ENCODE measurements at places on chromosomes 7 and 10. TPM values are rescaled to one million over a fixed set of nuclear protein-coding genes. Genes with fewer than 3 reads are reported as not detected.
A peak's percentile ranks its signal among the peaks of the same experiment; 100 is the strongest.

DNA sequence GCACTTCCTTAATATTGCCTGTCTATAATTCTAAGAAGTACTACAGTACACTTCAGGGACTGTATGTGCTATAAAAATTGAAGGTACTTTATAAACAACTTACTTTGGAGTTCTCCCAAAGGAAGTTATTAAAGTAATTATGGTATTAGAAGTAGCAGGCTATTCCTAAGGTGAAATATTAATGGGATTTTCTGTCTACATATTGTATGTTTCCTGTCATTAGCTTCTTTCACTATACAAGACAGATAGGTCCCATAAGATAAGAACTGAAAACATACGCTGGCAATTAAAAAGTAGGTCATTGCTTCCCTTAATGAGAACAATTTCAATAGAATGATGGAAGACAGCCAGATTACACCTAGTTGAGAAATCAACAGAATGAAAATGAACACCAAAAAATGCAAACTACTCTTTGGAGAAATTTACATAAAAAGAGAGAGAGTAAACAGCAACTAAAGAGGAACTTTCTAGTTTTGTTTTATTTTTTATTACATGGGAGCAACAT, 147.0 kb downstream of the HBP1 start:
- ATAC-seq = no peak

- ATAC-seq = no peak
Measured at GRCh38 chr7:36943591-36944435, 219.5 kb upstream of the AOAH start.

DNA sequence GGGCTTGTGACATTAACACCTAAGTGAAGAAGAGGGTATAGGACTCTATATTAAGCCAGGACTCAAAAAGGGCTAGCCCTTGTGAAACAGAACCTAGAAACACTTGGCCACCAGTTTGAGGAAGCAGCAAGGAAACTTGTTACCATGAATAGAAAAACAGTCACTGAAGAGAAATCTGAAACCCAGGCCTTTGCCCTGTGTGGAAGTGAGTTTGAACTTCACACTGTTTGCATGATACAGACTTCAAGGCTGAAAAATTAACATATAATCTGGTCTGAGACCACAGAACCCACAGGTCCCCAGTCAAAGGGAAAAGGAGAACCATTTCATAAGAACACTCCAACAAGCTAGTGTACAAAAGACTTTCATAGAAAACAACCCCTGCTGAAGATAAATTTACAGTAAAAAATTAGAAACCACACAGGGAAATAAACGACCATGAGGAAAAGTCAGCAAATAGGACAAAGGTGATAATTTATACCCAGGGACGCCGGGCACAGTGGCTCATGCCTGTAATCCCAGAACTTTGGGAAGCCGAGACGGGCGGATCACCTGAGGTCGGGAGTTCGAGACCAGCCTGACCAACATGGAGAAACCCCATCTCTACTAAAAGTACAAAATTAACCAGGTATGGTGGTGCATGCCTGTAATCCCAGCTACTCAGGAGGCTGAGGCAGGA, 76.1 kb downstream of the SKIDA1 start:
- ATAC-seq = no peak

DNA sequence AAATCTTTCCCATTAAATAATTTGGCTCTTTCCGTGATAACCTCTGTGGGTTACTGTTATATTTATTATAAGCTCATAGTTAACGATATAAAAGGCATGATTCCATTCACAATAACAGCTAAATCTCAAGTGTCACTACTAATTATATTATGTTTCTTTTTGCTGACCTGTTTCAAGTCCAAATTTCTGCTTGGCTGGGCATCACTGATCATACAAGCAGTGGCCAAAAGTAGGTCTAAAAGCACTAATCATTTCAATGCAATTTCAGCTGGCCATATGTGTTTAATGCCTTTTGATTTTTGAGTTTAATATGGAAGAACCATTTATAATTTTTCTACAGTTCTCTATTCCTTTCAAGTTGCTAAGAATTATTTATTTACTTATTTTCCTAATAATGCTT, 110.7 kb downstream of the SEMA3A start:
- no peak for ATAC-seq

Gene PSD
- 2.0 TPM for total RNA-seq

Gene NAT16
- not detected for total RNA-seq

GRCh38 chr10:4372601-4373000, 453.4 kb upstream of the AKR1E2 start:
- ATAC-seq = no peak

GRCh38 chr7:76316984-76317781, 14.7 kb downstream of the HSPB1 start:
- ATAC-seq = no peak

DNA sequence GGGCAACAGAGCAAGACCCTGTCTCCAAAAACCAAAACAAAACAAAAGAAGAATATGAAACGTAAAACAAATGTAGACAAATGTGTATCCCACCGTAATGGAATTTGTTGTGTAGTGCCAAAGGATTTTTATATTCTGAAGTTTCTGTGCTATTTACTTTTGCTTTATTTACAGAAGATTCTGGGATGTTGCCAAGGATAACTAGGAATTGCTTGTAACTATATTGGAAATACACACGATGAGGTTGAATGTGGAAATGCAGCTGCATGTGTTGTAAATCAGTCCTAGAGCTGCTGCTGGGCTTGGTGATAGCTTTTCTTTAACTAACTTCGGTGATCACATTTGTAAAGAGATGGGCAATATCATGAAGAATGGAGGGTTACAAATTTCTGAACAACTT, 39.5 kb downstream of the GALNT17 start:
- ATAC-seq = no peak

- no peak for ATAC-seq
Measured at GRCh38 chr10:12572281-12572680, 222.9 kb downstream of the CAMK1D start.

- ATAC-seq = no peak
Measured at GRCh38 chr7:111210996-111211395, 120.1 kb downstream of the LRRN3 start.

GRCh38 chr10:80945264-80945880, 407.7 kb downstream of the SH2D4B start:
- peak; percentile 72 for ATAC-seq

- no peak for ATAC-seq
Measured at GRCh38 chr10:31974434-31975124, 45.9 kb upstream of the ARHGAP12 start.

GRCh38 chr10:43236176-43236850, 30.6 kb downstream of the RASGEF1A start:
- ATAC-seq = no peak

Gene GIMAP1
- total RNA-seq = 0.44 TPM

All from esophagus mucosa (tissue), 1 donor.